ENCODE measurements at places on chromosomes 1 and 21. TPM values are rescaled to one million over a fixed set of nuclear protein-coding genes. Genes with fewer than 3 reads are reported as not detected.

DNA sequence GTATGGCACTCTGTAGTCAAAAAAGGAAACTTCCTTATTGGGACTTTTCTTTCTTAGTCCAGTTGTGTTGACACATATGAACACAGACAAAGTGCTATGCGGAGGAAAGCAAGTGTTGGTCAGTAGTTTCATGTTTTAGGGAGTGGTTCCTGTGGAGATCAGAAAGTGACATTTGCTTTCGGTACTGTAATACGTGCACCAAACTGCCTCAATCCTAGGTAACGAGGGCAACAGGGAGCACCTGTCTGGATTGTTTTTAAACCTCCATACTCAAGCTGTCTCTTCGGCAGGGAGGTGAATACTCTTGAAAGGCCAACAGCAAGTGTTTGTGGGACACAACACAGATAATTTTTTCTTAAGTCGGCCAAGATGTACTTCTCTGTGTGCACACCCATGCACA lies 9.1 kb downstream of the RHOU start:
- DNase-seq, result no peak

Gene USP48
- total RNA-seq, result 34.3 TPM

Gene LDLRAP1
- 11.8 TPM for total RNA-seq

GRCh38 chr1:177208920-177209319 lies 38.2 kb downstream of the BRINP2 start:
- no peak for DNase-seq

- DNase-seq, result no peak
Observed at GRCh38 chr1:201622353-201622752, 83.4 kb downstream of the NAV1 start.

Gene PKN2
- 45.5 TPM for total RNA-seq

GRCh38 chr1:234907940-234908405 lies 220.7 kb downstream of the TOMM20 start:
- no peak for DNase-seq

- DNase-seq, result no peak
Observed at GRCh38 chr1:56904663-56905397, 50.2 kb downstream of the C8A start.
